Suppressor macrophage (primary cell): ENCODE measurements at places on chromosomes 4 and X.

GRCh38 chr4:76568262-76568661 is 133.2 kb downstream of the SHROOM3 start:
- DNase-seq = no peak

DNA sequence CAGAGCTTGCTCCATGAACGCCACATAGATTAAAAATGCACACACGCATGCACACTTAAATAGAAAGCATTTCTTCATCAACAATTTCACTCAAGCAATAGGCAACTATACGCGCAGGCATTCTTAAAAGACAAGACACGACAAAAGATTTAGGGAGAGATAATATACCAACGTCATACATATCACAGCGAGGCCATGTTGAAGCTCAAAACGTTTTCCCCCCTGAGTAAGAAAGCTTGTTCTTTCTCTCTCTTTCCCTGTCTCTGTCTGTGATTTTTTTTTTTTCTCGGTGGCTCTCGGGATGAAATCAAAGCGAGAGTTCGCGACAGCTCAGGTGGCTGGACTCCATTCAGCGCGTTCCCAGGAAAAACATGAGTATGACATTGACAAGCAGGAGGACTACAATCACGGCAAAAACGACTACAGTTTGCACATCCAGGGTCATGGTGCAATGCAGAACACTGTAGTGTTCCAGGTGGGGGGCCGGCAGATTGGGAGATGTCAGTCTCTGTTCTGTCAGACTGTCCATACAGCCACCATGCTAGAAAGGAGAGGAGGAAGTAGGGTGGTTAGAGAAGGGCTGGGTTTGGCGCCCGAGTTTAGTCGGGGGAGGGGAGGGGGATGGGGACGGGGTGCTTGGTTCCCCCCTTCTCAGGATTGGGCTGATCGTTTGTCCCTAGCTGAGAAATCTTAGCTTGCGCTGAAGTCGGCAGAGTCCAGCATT is 30.7 kb downstream of the ARHGEF9 start:
- peak; percentile 49 for DNase-seq

- DNase-seq = peak; percentile 74
Measured at GRCh38 chr4:77126809-77127208, 30.2 kb upstream of the CCNG2 start.

- no peak for DNase-seq
Measured at GRCh38 chrX:148541584-148541940, 41.1 kb downstream of the AFF2 start.

- no peak for DNase-seq
Measured at GRCh38 chrX:78124307-78124706, 15.1 kb downstream of the TAF9B start.
